ENCODE measurements at places on chromosomes 2 and 18. TPM values are rescaled to one million over a fixed set of nuclear protein-coding genes. Genes with fewer than 3 reads are reported as not detected.

Gene RAB6C
- total RNA-seq = not detected

Gene COLEC12
- 56.9 TPM for total RNA-seq

GRCh38 chr18:32173654-32174053, 16.2 kb upstream of the MEP1B start:
- no peak overlapping the region for H3K4me3 ChIP-seq
- no peaks in the 10 kb centered on the region for H3K36me3 ChIP-seq
- no peak for DNase-seq
- no peaks in the 10 kb centered on the region for H3K27me3 ChIP-seq
- no peaks in the 10 kb centered on the region for H3K4me1 ChIP-seq

Gene HAAO
- 0.72 TPM for total RNA-seq

GRCh38 chr2:232951891-232952290, 61.2 kb downstream of the NGEF start:
- H3K36me3 ChIP-seq = no peaks in the 10 kb centered on the region
- peaks cover 3% of the 10 kb centered on the region for H3K27me3 ChIP-seq
- no peaks in the 10 kb centered on the region for H3K4me1 ChIP-seq
- H3K27ac ChIP-seq = no peak overlapping the region
- no peak overlapping the region for H3K4me3 ChIP-seq

DNA sequence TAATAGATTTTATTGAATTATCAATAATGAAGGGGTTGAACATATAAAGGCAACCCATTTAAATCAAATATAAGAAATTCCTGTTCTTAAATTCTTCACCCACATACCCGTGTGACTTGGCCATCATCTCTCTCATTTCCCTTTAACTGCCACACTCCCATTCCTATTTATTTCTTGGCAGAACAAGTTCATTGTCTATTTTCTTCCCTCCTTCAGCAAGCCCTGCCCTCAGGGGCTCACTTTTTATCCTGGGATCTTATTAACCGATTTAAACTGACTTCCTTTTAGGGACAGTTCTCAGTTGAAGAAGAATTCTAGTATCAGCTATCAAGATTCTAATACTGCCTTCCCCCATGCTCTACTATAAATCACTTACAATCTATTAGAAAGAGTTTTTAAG, 123.2 kb downstream of the FTCDNL1 start:
- no peaks in the 10 kb centered on the region for H3K27me3 ChIP-seq
- no peak overlapping the region for H3K4me3 ChIP-seq
- H3K4me1 ChIP-seq = no peaks in the 10 kb centered on the region
- no peaks in the 10 kb centered on the region for H3K36me3 ChIP-seq

GRCh38 chr18:5601188-5601624, 57.4 kb upstream of the EPB41L3 start:
- H3K4me3 ChIP-seq = no peak overlapping the region
- H3K27ac ChIP-seq = no peak overlapping the region
- H3K36me3 ChIP-seq = no peaks in the 10 kb centered on the region
- no peaks in the 10 kb centered on the region for H3K27me3 ChIP-seq

Gene TMEM37
- 1.1 TPM for total RNA-seq

GRCh38 chr2:160075171-160075570, 12.8 kb upstream of the PLA2R1 start:
- DNase-seq = peak; percentile 85
- no peaks in the 10 kb centered on the region for H3K27me3 ChIP-seq
- H3K36me3 ChIP-seq = no peaks in the 10 kb centered on the region
- peak overlapping the region; percentile 36 for H3K27ac ChIP-seq

DNA sequence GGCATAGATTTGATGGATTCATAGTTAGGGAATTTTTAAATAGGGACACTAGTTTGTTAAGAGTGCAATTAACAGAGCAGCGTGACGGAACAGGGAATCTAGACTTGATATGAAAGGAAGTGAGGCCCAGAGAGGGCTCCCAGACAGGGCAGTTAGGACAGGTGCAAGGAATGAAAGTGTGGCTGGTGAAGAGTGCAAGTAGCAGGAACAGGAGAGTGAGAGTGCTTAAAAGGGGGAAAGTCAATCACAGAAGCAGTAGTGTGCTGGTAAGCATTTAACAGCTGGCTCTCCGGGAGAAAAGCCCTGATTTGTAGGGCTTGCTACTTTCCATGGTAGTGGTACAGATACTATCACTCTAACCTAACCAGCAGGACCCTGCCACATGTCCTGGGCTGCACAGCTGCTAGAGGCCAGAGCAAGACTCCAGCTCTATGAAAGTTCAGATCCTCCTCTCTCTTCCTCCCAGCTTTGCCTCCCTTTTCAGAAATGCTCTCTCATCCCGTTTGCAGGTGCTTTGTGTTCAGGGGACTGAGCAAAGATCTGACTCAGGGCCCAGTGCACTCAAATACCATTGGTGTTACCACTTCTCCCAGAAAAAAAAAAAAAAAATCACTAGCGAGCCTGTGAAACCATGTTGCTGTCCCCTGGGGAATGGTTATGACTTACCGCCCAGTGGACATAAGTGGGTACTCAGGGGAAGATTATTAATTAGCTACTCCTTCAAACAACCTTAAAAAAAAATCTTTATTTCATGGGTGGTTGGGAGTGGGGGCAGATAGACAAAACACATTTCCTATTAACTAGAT, 18.1 kb upstream of the GCFC2 start:
- H3K4me3 ChIP-seq = no peak overlapping the region
- no peaks in the 10 kb centered on the region for H3K36me3 ChIP-seq
- H3K27me3 ChIP-seq = peaks cover 15% of the 10 kb centered on the region
- H3K27ac ChIP-seq = no peak overlapping the region

- DNase-seq = no peak
- no peaks in the 10 kb centered on the region for H3K4me1 ChIP-seq
- no peaks in the 10 kb centered on the region for H3K36me3 ChIP-seq
- H3K27ac ChIP-seq = no peak overlapping the region
Observed at GRCh38 chr18:79401494-79402208, 5.9 kb downstream of the NFATC1 start.

DNA sequence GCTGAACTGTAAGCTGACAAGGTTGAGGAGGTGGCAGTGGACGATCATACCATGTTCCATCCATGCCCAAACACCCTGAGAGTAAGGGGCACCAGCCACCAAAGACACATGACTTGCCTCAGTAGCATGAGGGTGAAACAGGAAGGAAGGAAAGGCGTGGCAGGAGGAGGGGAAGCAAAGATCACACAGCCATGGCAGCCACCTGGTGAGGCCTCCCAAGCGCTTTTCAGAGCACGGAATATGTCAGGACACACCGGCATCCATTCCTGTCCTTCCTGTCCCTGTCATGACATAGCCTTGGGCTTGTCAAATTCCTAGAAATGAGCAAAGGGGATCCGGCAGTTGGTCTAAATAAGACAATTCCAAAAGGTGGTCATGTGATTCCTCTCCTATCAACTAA, 118.7 kb downstream of the MYO5B start:
- no peaks in the 10 kb centered on the region for H3K36me3 ChIP-seq
- no peaks in the 10 kb centered on the region for H3K4me1 ChIP-seq
- DNase-seq = no peak
- H3K27me3 ChIP-seq = peaks cover 6% of the 10 kb centered on the region
- H3K27ac ChIP-seq = no peak overlapping the region

DNA sequence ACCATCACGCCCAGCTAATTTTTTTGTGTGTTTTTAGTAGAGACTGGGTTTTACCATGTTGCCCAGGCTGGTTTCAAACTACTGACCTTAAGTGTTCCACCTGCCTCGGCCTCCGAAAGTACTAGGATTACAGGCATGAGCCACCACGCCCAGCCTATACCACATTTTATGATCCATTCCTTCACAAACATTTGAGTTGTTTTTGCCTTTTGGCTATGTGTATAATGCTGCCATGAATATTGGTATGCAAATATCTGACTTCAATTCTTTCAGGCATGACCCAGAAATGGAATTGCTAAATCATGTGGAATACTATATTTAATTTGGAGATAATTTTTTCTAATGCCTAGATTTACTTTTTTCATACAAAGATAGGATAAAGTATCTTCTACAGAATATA, 68.6 kb downstream of the TTC27 start:
- H3K36me3 ChIP-seq = no peaks in the 10 kb centered on the region
- H3K4me1 ChIP-seq = peaks cover 14% of the 10 kb centered on the region
- DNase-seq = no peak
- H3K27me3 ChIP-seq = no peaks in the 10 kb centered on the region

GRCh38 chr2:159773886-159774285, 24.1 kb downstream of the CD302 start:
- H3K36me3 ChIP-seq = peaks cover 31% of the 10 kb centered on the region
- peak overlapping the region; percentile 45 for H3K27ac ChIP-seq
- H3K4me1 ChIP-seq = peaks cover 10% of the 10 kb centered on the region
- no peaks in the 10 kb centered on the region for H3K27me3 ChIP-seq
